ENCODE measurements at places on chromosomes 13 and 19.
A peak's percentile ranks its signal among the peaks of the same experiment; 100 is the strongest.

- DNase-seq = peak; percentile 50
Measured at GRCh38 chr19:9945319-9945966, 9.1 kb upstream of the OLFM2 start.

DNA sequence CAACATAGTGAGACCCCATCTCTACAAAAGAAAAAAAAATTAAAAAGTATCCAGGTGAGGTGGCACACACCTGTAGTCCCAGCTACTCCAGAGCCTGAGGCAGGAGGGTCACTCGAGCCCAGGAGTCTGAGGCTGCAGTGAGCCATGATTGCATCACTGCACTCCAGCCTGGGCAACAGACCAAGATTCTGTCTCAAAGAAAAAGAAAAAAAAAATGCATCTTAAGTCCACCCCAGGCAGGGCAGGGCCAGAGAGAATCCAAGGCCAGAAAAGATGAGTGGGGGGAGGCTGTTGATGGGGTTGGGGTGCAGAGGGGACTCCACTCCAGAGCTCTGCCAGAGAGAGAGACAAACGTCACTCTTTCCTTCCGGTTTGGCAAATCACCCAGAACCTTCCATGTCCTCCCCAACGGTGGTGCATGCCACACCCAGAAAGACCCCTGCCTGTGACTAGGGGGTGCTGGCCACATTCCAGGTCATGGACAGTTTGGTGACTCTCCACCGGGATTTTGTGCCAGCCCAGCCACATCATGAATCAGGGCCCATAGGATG lies 431 bp downstream of the FUT3 start:
- no peak for DNase-seq

- no peak for DNase-seq
Measured at GRCh38 chr13:111919849-111920248, 147.1 kb upstream of the SOX1 start.

DNA sequence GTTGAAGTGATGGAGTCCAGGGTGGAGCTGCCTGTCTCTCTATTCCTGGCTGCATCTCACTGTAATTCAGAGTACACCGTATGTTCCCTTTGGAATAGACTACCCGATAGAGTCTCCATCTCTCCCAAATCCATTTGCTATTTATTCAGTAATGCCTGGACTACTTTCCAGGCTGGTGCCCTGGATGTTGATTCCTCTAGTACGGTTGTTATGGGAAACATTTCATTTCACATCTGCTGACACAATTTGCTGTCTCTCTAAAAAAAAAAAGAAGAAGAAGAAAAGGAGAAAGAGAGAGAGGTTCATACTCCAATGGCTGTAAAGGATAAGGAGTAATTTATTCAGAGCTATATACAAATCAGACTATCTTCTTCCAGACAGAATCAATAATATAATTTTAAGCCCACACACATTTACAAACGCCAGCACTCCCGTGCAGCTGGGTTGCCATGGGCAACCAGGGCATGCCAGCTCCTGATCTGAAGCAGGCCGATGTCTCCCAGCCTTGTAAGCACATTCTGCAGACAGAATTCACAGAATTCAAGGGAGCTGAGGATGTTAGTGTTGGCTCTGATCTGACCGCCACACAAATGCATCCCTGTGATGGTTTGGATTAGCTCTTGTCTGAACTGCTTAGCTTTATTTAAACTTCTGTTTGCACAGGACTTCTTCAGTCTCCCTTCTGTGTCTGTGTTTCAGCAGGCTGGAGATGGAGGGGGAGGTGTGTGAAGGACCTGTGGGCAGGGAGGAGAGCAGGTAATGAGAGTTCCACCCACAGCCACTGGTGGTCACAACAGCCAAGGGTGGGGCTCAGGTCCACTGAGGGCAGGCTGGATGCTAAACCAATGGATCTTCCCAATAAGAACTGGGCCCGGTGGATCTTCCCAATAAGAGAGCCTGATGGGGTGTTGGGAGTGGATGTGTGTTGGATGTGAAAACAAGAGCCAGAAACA lies 66.0 kb downstream of the TEX26 start:
- DNase-seq = no peak

- no peak for DNase-seq
Measured at GRCh38 chr13:111556496-111556895, 236.1 kb downstream of the TEX29 start.

DNA sequence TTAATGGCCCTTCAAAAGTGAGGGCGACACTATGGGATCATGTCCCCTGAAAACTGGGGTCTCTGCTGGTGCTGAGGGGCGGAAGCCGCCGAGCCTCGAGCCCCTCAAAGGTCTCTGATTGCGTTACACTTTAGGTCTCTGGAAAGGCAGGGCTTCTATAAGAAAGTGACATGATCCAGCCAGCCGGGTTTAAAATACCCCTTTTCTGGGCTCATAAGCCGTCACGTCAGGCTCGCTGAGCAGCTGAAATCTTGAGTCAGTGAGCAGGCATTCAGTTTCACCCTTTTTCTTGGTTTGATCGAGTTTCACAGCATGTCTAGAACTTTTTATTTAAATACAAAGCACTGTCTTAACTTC lies 600 bp upstream of the HMGB1 start:
- DNase-seq = no peak

- DNase-seq = no peak
Measured at GRCh38 chr19:16002406-16003384, 53.9 kb downstream of the OR10H4 start.

DNA sequence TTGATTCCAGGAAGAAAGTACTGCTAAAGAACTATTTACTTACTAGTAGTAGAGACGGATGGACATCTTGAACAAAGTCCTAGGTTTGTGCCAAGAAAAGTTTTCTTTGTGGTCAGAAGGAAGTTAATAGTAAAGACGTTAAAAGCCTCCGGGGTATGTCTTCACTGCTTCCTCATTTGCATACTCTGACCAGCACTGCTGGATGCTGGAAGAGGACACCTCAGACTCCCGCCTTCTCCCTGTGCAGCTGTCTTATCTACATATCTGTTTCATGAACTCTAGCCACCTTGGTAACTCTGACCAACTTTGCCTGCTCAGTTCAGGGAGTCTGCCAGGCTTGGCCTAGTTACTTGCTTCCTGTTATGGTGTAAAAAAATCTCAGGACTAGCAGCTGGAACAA lies 1109.1 kb upstream of the MIR17HG start:
- DNase-seq = no peak

GRCh38 chr19:36460046-36460445 lies 29.3 kb downstream of the ZNF566 start:
- no peak for DNase-seq

- DNase-seq = no peak
Measured at GRCh38 chr13:32175943-32176342, 139.2 kb downstream of the ZAR1L start.

All from NT2/D1 (cell line).